ENCODE measurements at places on chromosomes 5 and 9. TPM values are rescaled to one million over a fixed set of nuclear protein-coding genes. Genes with fewer than 3 reads are reported as not detected.

C6 gene
- not detected for total RNA-seq

PAEP gene
- not detected for total RNA-seq

TAF11L5 gene
- total RNA-seq: not detected

ADAMTSL1 gene
- total RNA-seq: not detected

TXNDC8 gene
- total RNA-seq: not detected

ADCY2 gene
- total RNA-seq: 1.1 TPM

PCDHGB5 gene
- 2.6 TPM for total RNA-seq

CCNJL gene
- total RNA-seq: 1.5 TPM

MARCHF11 gene
- not detected for total RNA-seq

UGT3A1 gene
- 1.4 TPM for total RNA-seq

LHX3 gene
- not detected for total RNA-seq

CCDC192 gene
- total RNA-seq: not detected

FBXW5 gene
- total RNA-seq: 168 TPM

PCDHGA8 gene
- 0.21 TPM for total RNA-seq

CKMT2 gene
- not detected for total RNA-seq

DNAI1 gene
- total RNA-seq: not detected

STK32A gene
- total RNA-seq: 0.72 TPM

C9orf153 gene
- total RNA-seq: 0.48 TPM

SCGB3A2 gene
- not detected for total RNA-seq

ZNF618 gene
- 1.7 TPM for total RNA-seq

SPATA31D4 gene
- not detected for total RNA-seq

BHMT gene
- 0.24 TPM for total RNA-seq

TAF11L10 gene
- total RNA-seq: not detected

CSF2 gene
- total RNA-seq: not detected

OR2Y1 gene
- total RNA-seq: not detected

ARID3C gene
- total RNA-seq: 0.64 TPM

RNF183 gene
- total RNA-seq: 1.9 TPM

LEAP2 gene
- total RNA-seq: 0.21 TPM

PKD2L2 gene
- total RNA-seq: under 0.01 TPM

CDKN2B gene
- total RNA-seq: 36.9 TPM

CENPH gene
- total RNA-seq: 9.6 TPM

CDX1 gene
- under 0.01 TPM for total RNA-seq

HMGXB3 gene
- 36.9 TPM for total RNA-seq

GPSM1 gene
- 34.0 TPM for total RNA-seq

TMEM174 gene
- not detected for total RNA-seq

ENC1 gene
- total RNA-seq: 129 TPM

FCN2 gene
- not detected for total RNA-seq

SFXN1 gene
- 96.1 TPM for total RNA-seq

LCN15 gene
- total RNA-seq: not detected

LCN9 gene
- total RNA-seq: not detected

SCAMP1 gene
- total RNA-seq: 91.0 TPM

CNTFR gene
- not detected for total RNA-seq

PPP1R2B gene
- total RNA-seq: under 0.01 TPM

GRHPR gene
- 87.8 TPM for total RNA-seq

PRR16 gene
- total RNA-seq: 0.48 TPM

PCDHGC3 gene
- total RNA-seq: 20.2 TPM

CCDC152 gene
- total RNA-seq: not detected

SPINK1 gene
- total RNA-seq: 3.6 TPM

OR1J2 gene
- not detected for total RNA-seq

IFNA21 gene
- total RNA-seq: not detected

Measured in tracheal epithelial cell (primary cell).